ENCODE measurements at places on chromosomes 16 and 17.
A peak's percentile ranks its signal among the peaks of the same experiment; 100 is the strongest.

GRCh38 chr17:77610518-77610893 is 348.0 kb upstream of the TNRC6C start:
- no peak for DNase-seq

- no peak for DNase-seq
These were observed 14.3 kb upstream of the METTL22 start for GRCh38 chr16:8607214-8607613.

- peak; percentile 74 for DNase-seq
These were observed 89.8 kb downstream of the KATNIP start for GRCh38 chr16:27639561-27640276.

- DNase-seq = peak; percentile 84
These were observed at the start of gene CHRNB1 for GRCh38 chr17:7444682-7445618. Gene CHRNB1 (plus strand): TSS chr17:7445061. CDS start chr17:7445128, 67 bp downstream.

DNA sequence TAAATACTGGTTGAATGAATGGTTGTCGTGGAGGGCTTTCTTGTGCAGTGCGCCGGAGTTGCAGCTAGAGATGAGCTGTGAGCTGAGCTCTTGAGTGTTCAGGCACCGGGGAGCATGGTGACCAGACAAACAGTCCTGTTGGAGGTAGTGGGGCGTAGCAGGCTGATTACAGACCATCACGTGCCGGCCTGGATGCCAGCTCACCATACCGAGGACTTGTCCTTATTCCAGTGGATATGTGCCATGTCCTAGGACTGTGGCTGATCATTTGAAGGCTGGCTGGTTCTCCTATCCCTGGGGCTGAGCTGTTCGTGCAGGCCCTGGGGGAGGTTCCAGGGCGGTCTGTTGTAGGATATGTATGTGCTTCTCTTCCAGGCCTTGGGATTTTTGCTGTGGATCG is 60.0 kb downstream of the ABCC1 start:
- DNase-seq = no peak

DNA sequence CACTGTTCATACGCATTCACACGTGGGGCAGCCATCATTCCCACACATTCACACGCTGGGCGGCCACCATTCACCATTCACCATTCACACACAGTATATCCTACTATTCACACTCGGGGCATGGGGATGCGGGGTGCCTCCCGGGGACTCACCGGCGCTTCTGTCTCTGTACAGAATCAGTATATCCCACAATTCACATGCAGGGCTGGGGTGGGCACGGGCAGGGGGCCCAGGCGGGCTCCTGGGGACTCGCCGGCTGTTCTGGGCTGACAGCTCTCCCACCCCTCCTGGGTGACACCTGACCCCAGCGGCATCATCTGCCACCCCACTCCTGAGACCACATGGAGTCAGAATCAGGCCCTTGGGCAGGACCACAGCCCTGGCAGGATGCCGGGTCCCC is 9.6 kb downstream of the NME3 start:
- DNase-seq = no peak

GRCh38 chr16:68617734-68618133 is 27.4 kb upstream of the CDH3 start:
- DNase-seq = no peak

DNA sequence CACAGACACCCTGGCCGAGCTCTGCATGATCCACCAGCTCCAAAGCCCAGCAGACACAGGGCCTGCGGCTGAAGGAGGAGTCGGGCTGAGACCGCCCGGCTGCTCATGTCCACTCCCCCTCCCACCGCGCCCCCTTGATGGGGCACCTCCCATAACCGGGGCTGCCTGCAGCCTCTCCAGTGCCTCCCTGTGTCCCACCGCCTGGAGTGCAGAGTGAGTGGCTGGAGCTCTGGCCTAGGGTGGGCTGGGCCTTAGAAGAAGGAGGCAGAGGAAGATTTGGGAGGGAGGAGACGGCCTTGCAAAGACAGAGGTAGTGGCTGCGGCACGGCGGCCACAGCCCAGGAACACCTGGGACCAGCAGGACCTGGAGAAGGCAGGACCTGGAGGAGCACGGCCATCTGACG is 4.0 kb downstream of the CBFA2T3 start:
- DNase-seq = peak; percentile 56

DNA sequence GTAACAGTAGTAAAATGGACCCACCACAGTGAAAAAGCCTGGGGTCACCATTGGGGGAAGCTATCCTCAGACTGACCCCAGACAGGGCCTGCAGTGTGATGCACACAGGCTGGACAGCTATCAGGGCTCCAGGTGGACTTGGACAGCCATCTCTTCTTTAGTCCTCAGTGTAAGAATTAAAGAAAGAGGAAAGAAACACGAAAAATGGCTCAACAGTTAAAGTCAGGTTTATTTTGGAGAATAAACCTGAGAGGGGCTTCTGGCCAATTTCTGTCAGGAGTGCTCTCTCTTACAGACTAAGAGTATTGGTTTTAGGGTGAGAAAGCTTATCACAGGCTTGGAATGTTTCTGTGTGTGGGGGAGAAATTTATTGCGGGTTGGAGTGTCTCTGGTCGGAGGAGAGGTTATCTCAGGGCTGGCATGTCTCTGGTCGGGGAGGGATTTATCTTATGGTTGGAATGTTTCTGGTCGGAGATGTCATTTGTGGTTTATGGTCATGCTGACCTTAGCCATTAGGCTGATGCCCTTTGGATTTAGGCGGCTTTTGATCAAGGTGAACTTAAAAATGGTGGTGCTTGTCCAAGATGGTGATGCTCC is 10.8 kb upstream of the B4GALNT2 start:
- DNase-seq = no peak

GRCh38 chr16:14618566-14618965 is 11.5 kb downstream of the PARN start:
- DNase-seq = no peak

GRCh38 chr16:81917375-81917774 is 93.9 kb downstream of the SDR42E1 start:
- no peak for DNase-seq

DNA sequence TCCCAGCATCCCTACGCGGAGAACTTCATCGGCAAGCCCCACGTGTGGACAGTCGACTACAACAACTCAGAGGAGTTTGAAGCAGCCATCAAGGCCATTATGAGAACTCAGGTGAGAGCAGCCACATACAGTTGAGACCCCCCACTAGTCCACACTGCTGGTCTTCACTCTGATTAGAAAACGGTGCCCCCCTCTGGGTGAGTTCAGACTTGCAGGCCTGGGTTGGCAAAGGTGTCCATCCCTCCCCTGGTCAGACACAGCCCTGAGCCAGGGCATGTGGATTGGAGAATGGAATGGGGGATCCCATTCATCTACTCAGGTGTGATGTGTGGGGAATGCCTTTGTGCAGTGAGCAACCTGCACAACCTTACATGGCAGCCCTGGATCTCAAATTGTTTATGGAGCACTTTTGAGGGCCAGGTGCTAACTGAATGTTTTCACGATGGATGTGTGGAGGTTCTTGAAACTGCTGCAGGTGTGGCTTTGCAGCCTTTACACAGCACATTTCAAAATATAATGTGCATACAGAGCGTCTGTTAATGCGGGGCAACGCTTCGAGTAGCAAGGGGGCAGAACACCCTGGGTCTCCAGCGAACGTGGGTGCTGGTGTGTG is 72.6 kb downstream of the MGAT5B start:
- DNase-seq = no peak

DNA sequence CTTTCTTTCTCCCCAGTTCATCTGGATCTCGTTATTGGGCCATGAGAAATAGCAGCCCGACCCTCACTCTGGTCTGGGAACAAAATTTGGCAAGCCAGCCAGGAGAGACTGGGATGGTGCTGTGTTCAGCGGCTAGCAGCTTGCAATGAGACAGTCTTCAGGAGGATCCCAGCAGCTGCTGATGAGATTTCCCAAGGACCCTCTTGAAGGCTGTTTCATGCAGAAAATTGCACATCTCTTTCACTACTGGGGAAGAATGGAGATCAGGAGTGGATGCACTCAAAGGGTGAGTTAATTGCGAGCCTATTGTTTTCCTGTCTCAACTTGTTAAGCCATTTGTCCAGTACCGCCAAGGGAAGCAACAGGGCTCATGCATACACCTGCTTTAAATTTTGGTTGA is 5.5 kb upstream of the COIL start:
- no peak for DNase-seq

DNA sequence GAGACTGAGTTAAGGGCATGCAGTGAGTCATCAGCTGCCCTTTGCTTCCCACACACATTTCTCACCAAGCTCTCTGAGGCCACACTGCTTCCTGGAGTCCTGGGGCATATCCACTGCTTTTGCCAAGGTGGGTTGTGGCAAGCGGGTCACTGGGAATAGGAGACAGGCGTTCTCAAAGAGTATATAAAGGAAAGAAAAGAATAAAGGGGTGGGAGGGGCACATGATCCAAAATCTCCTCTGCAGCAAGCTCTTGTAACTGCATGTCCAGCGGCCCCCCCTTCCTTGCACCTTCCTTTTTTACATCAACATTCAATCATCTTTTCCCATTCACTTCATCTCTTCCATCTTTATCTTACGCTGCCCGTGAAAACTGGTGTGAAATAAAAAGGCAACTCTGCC is 259.1 kb upstream of the RPL38 start:
- DNase-seq = no peak

DNA sequence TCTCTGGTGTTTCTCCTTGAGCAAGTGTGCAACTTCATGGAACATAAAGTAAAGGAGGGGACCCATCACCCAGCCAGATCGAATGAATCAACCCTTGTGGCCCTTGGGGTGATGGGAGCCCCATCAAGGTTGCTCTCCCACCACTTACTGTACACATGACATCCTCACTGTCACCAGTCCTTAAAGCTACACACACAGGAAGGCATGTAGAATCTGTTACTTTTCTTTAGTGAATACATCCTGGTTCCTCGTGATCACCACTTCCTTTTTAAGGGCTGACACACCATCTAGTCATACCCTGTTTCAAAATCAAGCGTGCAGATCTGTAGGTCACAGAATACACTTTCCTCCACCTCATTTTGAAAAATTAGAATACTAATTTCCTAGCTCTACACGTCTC is 22.6 kb upstream of the MPHOSPH6 start:
- DNase-seq = no peak

- DNase-seq = peak; percentile 57
These were observed 47.5 kb downstream of the HAPSTR1 start for GRCh38 chr16:9138731-9139501.

GRCh38 chr16:67782567-67783352 is 23.6 kb downstream of the RANBP10 start:
- no peak for DNase-seq

DNA sequence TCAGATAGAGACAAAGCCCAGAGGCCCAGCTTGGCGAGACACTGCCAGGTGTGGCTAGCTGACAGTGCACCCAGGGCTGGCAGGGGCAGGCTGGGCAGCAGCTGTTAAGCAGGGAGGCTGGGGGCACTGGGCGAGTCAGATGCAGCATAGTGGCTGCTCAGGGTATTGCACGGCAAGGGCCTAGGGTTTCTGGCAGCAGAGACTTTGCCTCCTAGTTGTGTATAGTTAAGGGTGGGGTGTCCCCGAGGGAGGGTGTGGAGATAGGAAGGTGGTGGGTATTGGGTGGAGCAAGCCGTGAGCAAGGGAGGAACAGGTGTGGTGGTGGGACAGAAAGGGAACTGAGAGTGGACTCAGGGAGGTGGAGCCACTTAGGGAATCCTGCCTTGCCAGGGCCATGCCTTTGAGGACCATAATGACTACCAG is 66.0 kb downstream of the SMPD3 start:
- DNase-seq = no peak

DNA sequence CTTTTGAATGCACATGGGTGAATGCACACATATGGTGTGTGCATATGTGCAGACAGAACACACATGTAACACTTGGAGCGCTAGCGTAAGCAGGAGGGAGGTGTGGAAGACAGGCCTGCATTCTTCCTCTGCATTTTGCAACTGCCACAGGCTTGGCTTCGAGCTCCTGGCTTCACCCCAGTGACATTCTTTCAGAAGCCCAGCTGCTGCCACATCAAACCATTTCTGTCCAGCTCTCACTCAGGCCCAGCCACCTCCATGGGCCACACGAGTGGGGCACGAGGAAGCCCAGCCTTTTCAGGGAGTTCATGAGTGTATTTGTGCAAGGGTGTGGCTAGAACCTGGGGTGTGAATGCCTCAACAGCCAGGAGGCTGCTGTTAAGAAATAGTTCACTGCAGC is 18.8 kb downstream of the LGALS3BP start:
- no peak for DNase-seq

DNA sequence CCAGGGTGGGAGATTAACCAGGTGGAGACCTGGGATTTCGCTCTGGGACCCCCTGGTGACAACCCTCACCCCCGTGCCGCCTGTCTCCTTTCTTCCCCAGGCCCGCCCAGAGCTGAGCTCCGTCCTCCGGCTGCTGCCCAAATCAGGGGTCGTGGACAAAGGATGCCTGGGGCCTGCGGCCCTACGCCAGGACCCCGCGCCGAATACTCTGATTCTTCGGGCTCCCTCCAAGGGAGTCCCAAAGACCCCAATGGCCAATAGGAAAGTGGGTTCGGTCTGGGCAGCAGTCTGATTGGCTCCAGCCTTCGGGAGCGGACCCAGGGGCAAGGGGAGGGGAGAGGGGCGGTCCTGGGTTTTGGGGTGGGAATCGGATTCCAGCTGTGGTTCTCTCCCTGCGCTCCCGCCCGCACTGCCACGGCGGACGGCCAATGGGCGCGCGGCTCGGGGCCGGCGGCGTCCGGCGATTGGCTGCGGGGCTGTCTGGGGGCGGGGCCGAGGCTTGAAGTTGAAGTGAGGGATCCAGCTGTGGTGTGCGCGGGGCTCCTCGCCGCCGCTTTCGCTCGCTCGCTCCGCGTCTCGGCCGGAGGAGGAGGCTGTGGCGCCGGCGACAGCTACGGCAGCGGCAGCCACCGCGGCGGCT is at the start of gene CACNA1G:
CACNA1G (plus strand) TSS at position 531 of the 640 bp plus-strand sequence. CDS start 745 bp downstream, outside the sequence.
- peak; percentile 93 for DNase-seq

DNA sequence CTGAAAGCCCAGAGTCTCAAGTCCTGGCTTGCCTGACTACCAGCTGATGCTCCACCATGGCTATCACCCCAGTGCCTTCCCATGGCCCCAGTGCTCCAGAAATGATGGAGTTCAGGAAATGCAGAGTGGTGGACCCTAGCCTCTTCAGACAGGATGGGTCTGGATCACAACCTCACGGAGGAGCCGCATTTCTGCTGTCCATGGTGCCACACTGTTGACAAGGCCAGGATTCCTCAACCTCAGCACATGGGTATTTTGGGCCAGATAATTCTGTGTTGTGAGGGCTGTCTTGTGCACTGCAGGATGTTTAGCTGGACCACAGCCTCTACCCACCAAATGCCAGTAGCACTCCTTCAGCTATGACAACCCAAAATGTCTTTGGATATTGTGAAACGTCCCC is 6.7 kb upstream of the CRHR1 start:
- no peak for DNase-seq

DNA sequence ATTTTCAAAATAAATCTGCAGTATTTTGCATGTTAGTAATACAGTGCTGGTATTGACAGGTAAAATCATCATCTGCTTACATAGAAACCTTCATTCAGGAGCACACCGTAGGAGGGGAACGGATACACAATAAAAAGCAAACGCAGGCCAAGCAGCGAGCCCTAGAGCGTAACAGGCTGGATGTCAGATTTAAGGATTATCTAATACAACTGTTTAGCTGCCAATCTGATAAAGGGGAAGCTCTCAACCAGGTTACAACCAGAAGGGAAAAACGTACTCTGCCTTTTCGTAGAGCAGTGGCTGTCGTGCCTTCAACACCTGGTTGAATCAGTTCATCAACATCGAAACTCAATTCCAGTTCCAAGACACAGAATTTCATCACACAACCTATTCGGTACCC is 16.4 kb upstream of the CUEDC1 start:
- DNase-seq = no peak

All from SJCRH30 (cell line).